ENCODE measurements at places on chromosomes 13 and 19. TPM values are rescaled to one million over a fixed set of nuclear protein-coding genes. Genes with fewer than 3 reads are reported as not detected.

COL5A3 gene
- total RNA-seq: 8.3 TPM

GRCh38 chr13:27172495-27172842, 858 bp upstream of the USP12 start:
- H3K4me1 ChIP-seq: peaks cover 9% of the 10 kb centered on the region
- peak overlapping the region; percentile 80 for H3K4me3 ChIP-seq
- H3K27ac ChIP-seq: no peak overlapping the region
- H3K27me3 ChIP-seq: no peaks in the 10 kb centered on the region

DNA sequence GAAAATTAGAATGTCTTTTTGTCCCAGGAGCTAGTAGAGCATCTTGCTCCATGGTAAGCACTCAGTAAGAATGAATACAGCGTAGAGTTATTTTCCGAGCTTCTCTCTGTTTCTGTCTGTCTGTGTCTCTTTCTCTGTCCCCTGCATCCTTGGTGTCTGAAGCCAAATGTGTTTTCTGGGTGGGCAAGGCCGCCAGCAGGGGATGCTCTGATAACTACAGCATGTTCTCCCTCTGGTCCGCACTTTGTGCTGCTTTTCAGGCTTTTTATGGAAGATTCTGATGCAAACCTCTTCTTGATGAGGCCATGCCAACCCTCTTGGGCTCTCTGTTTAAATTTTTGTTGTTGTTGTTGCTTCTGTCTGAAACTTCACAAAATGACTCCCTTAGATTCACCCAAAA, 142.8 kb upstream of the UBL3 start:
- no peak overlapping the region for H3K4me3 ChIP-seq
- no peak for DNase-seq
- no peaks in the 10 kb centered on the region for H3K4me1 ChIP-seq
- H3K27ac ChIP-seq: no peak overlapping the region

- DNase-seq: no peak
- no peaks in the 10 kb centered on the region for H3K27me3 ChIP-seq
- no peak overlapping the region for H3K27ac ChIP-seq
- no peaks in the 10 kb centered on the region for H3K4me1 ChIP-seq
- H3K36me3 ChIP-seq: no peaks in the 10 kb centered on the region
- H3K4me3 ChIP-seq: no peak overlapping the region
These were observed 89.7 kb downstream of the DCT start for GRCh38 chr13:94389604-94390351.

DNA sequence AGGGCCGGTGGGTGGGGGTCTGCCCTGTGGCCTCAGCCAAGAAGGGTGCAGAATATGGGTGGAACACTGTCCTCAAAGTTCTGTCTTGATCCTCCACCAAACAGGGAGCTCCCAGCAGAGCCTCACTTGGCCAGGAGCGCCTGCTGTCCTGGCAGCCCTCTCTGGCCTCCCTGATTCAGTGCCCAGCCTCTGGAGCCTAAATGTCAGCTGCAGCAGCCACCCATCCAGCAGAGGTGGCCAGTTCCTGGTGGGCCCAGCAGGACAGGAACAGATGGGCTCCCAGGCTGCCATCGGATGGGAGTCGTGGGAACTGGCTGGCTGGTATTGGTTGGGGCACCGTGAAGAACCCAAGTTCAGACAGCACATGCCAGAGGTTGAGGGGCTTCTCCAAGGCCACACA, 1.8 kb upstream of the USE1 start:
- no peak overlapping the region for H3K4me3 ChIP-seq
- H3K36me3 ChIP-seq: no peaks in the 10 kb centered on the region
- H3K27me3 ChIP-seq: no peaks in the 10 kb centered on the region
- H3K27ac ChIP-seq: no peak overlapping the region

DNA sequence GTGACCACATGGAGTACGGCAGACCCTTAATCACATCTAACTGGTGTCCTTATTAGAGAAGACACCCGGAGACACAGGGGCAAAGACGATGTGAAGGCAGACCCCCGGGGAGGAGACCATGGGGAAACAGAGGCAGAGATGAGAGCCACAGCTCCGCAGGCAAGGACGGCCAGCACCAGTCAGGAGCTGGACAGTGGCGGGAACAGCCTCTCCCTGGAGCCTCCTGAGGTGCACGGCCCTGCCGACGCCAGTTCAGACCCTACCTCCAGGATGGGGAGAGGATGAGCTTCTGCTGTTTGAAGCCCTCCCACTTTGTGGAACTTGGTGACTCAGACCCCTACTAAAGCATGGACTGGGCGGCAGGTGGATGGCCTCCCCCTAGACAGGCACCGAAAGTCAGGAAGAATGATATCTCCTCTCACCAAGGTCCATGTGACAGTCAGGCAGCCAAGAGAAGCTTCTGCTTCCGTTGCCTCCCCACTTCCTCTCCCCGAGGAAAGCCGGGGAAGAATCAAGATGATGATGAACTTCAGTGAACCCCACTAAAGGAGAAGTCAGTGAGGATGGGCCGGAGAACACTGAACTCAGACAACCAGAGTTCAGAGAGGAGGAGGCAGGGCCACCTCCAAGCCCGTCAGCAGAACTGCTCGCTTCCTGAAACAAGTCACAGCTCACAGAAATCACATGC, 25.4 kb downstream of the RAB20 start:
- H3K4me3 ChIP-seq: no peak overlapping the region
- no peaks in the 10 kb centered on the region for H3K36me3 ChIP-seq
- no peak overlapping the region for H3K27ac ChIP-seq
- no peaks in the 10 kb centered on the region for H3K27me3 ChIP-seq

Measured in ovary (tissue), 10 donors.